ENCODE measurements at places on chromosomes 1 and 21.

DNA sequence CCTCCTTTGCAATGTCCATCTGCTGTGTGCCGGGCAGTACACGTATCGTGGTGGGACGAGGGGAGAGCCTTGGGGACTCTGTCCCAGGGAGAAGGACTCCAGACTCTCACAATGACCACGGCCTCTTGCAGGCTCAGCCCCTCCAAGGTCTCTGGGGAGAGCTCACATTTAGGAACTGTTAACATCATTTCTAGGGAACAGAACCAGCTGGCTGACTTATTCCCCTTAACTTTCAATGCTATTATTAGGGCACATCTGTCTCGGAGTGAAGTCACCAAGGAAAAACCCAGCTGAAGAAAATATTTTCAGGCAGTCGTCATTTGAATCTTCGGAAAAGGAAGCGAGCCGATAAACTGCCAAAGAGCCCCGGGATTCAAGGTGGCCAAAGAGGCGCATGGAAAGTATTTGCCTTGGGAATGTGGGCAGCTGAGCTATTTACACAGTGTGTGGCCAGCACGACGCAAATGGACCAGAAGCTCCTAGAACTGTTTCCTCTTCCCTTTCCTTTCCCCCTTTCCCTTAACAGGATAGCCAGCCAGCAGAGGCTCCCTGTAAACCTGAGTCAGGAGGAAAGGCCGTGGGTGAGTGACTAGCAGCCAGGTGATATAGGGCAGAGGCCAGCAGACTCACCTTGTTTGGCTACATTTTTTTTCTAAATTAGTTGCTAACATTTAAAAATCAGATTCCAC is 74.5 kb downstream of the ITPKB start:
- DNase-seq, result peak; percentile 67

DNA sequence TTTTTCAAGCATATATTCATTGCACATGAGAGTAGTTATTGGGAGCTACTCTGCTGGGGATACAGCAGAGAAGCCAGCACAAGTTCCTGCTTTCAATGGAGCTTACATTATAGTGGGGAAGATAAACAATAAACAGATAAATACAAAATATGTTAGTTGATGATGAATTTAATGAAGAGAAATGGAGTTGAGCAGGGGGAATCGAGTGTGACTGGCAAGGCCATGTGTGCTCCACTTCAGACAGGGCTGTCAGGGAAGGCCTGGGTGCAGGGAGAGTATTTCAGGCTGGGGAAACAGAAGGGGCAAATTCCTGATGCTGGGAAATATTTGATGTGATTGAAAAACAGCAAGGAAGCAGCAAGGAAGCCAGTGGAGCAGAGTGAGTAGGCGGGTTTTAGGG is 21.2 kb upstream of the BRDT start:
- peak; percentile 53 for DNase-seq

- DNase-seq, result no peak
These were observed 40.5 kb downstream of the PATJ start for GRCh38 chr1:61782771-61783170.

GRCh38 chr1:29498126-29499103 is 262.1 kb downstream of the PTPRU start:
- no peak for DNase-seq

- DNase-seq, result peak; percentile 20
These were observed 9.0 kb upstream of the CGN start for GRCh38 chr1:151502035-151502700.

DNA sequence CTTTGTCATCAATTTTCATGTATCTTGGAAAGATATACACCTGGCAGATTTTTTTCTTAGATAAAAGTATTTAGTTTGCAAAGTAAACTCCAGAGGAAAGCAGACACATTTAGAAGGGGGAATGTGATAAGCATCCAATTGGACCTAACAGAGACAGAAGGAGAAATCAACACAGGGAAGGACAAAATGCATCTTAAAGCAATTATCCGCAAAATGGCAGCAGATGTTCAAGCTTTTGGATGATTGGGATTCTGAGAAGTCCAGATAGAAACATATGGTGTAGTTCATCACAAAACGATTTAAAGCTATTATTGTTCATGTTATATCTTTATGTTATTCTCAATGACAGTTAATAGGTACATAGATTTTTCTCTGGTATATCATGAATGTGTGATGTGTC is 1153.1 kb upstream of the B3GALT2 start:
- no peak for DNase-seq

- DNase-seq, result peak; percentile 43
These were observed 438.7 kb downstream of the PRDM2 start for GRCh38 chr1:14138687-14139086.

DNA sequence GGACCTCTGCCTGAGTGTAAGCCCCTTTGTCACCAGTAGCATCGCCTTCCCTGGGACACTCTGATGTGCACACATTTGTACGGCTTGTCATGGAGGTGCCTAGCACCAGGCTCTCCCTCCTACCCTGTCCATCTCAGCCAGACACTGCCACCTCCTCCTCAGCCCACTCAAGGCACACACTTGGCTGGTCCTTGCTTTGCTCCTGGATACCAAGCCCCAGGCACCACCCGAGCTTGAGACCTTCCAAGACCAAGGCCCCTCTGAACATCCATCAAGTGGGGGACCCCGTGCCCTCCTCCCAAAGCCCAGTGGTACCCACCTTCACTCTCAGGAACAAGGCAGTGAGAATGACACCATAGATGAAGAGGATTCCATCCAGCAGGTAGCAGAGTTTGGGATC is 78.0 kb downstream of the CD247 start:
- DNase-seq, result no peak

- no peak for DNase-seq
These were observed 8.7 kb upstream of the NCMAP start for GRCh38 chr1:24547195-24547594.

GRCh38 chr1:219682788-219683187 is 69.9 kb upstream of the ZC3H11B start:
- no peak for DNase-seq

GRCh38 chr1:3068564-3069431 is at the start of gene PRDM16:
Gene PRDM16 (plus strand): TSS chr1:3069203. CDS start chr1:3069260, 57 bp downstream.
- peak; percentile 66 for DNase-seq

DNA sequence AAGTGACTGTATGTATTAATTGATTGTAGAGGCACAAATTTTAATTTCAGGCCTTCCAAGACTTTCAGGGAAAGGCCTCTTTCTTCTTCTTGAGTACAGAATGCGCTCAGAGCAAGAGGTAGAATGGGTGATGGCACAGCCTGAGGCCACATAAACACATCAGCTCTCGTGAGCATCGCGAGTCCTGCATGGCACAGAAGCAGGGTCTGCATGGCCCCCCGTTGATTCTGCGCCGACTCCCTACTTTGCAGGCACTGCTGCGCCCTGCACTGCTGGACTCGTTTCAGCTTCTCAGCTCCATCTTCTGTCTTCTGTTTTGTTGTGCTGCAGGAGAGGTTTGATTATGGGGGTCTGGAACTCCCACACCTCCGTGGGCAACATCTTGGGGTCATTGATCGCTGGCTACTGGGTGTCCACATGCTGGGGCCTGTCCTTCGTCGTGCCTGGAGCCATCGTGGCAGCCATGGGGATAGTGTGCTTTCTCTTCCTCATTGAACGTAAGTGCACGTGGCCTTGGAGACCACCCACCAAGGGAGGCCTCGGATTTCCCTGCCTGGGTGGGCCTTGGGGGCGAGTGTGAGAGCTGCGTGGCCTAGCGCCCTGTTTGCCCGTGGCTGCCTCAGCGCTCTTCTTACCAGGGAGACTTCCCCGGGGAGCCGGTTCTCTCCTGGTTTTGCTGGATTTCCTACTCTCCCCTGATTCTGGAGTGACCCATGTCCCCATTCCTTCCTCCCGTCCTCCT is 29.6 kb downstream of the SLC37A1 start:
- no peak for DNase-seq

DNA sequence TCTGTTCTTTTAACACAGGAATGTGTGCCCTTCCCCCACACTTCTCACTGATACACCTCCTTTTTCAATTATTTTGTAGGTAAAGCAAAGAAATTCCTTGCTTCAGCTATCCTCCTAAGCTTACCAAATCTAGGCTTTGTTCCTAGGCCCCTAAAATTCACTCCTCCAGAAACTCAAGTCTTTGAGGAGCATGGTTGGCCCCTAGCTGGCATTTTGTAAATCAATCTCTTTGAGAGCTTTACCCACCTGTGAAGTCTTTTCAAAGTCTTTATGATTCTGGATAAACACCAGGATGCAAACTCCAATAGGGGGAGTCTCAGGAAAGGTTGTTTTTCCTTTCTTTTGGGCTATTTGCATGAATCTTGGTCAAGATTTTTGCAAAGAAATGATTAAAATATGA is 82.9 kb upstream of the ZNF644 start:
- DNase-seq, result no peak

DNA sequence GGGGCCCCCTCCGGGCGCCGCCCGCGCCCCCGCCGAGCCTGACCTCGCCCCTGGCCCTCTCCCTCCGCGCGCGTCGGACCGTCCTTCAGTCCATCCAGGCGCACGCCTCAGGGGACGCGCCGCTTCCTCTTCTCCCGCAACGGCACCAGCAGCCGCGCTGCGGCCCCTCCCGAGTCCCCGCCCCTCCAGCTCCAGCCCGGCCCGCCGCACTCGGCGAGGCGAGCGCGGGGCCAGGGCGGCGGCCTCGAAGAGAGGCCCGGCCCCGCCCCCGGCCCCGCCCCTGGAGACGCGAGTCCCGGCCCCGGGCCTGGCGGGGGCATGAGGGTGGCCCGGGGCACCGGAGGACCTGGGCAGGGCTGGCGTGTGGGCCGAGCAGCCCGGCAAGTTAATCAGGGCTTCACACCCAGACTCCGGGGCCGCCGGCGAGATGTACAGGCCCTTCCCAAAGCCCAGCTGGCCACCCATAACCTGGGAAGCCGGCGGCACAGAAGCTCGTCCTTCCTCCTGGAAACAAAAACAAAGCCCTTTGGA is at the start of gene IGSF3:
Gene IGSF3, minus strand, starts transcription at position 159 of the 531 bp plus-strand sequence. CDS start 1,407 bp downstream, outside the sequence.
- DNase-seq, result peak; percentile 76

GRCh38 chr1:15206418-15207030 is 40.5 kb upstream of the FHAD1 start:
- DNase-seq, result no peak

GRCh38 chr1:212507369-212507768 is 74.6 kb downstream of the NENF start:
- DNase-seq, result no peak

GRCh38 chr1:62722796-62723195 is 34.6 kb upstream of the DOCK7 start:
- no peak for DNase-seq

All from lung (tissue), 17 donors.